ENCODE measurements at places on chromosomes 13 and 19.

DNA sequence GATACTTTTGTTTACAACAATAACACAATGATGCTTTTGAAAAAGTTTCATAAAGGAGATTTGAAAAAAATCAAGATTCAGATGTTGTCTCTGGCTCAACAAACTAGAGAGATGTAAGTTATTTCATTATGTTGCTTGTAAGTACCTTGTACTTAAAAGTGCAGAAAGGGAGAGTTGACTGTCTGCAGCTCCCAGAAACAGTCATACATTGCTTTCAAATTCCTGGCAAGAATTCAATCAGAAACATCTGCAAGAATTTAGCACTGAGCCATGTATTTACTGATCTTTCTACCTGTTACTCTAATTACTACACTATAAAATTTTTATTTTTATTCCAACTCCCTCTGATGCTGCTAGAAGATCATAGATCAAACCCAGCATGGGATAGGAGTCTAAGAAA, 1261.3 kb upstream of the SPRY2 start:
- DNase-seq = no peak

DNA sequence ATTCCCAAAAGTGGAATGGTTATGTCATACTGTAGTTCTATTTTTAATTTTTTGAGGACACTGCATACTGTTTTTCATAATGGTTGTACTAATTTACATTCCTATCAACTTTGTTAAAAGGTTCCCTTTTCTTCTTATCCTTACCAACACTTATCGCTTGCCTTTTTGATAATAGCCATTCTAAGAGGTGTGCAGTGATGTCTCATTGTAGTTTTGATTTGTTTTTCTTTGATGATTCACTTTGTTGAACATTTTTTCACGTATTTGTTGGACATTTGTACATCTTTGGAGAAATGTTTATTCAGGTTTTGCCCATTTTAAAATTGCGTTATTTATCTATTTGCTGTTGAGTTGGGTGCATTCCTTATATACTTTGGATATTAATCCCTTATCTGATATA, 188.8 kb upstream of the SPRY2 start:
- no peak for DNase-seq

DNA sequence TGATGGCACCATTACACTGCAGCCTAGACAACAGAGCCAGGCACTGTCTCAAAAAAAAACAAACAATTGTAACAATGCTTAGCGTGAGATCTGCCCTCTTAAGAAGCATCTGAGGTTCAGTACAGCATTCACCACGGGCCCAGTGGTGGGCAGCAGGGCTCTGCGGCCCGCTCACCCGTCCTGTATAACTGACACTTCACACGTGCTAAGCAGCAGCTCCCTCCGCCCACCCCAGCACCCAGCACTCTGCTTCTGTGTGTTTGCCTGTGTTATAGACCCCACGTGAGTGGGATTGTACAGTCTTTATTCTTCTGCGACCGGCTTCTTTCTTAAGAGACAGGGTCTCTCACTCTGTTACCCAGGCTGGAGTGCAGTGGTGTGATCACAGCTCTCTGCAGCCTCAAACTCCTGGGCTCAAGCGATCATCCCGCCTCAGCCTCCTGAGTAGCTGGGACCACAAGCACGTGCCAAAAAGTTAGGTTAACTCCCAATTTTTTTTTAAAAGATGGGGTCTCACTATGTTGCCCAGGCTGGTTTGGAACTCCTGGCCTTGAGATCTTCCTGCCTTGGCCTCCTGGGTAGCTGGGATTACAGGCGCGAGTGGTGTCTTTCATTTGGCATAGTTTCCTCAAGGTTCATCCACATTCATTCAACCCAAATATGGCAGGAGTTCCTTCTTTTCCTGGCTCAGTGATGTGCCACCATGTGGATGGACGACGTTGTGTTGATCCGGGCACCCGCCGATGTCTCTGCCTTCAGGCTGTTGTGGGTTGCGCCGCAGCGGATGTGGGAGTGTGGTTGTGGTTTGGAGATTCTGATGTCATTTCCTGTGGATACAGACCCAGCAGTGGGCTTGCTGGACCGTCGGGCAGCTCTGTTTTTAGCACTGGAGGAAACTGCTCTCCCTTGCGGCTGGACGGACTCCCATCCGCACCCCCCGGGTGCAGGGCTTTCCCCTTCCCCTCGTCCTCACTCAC, 170.0 kb downstream of the KDM4B start:
- peak; percentile 63 for DNase-seq

- no peak for DNase-seq
Observed at GRCh38 chr13:44519642-44520041, 56.5 kb downstream of the TSC22D1 start.

GRCh38 chr13:112894673-112895481, 74.1 kb upstream of the MCF2L start:
- DNase-seq = no peak

- DNase-seq = no peak
Observed at GRCh38 chr19:38285567-38285966, 18.5 kb upstream of the C19orf33 start.

DNA sequence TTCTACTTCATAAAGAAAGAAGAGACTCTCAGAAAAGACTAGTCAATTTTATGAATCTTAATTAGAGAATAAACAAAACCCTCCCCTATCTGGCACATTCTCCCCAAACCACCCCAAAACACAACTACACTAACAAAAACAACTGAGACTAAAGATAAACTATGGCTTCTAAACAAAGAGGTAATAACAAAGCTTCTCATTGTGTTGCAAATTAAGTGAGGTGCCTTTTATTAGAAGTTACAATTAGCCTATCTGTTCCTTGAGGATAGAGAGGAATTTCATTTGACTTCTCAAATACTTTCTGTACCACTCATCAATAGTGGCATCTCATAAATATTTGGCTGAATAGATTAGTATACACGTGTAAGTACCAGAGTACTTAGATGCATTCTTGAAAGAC, 1196.2 kb downstream of the PCDH9 start:
- no peak for DNase-seq

DNA sequence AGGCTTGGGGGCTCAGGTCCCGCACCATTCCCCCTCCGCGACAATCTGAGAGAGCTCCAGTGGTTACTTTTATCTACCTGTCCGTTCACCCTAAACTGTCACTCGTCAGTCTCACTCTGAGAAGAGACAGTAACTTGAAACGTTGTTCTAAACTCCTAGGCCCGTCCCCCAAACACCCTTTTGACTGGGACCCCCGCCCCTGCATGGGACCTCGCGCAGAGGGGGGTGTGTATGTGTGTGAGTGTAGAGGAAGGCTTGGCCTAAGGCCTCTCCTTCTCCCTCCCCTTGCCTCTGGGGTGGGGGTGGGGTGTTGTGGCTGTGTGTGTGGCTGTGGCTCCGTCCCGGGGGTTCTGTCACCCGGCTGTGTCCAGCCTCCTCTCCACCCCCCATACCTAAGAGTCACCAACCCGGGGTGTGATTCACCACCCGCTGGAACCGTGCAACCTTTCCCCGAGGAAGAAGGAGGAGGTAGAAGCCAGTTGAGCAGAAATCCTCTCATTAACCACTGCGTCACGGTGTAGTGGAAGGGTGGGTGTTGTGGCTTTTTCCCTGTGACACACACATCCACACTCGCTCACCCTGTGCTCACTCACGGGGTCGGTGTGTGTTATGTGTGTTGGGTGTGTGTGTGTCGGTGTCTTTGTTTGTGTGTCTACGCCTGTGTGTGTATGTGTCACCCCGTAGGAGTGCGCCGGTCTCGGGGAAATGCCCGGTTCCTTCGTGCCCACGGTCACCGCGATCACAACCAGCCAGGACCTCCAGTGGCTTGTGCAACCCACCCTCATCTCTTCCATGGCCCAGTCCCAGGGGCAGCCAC, 2.4 kb downstream of the FOSB start:
- no peak for DNase-seq

DNA sequence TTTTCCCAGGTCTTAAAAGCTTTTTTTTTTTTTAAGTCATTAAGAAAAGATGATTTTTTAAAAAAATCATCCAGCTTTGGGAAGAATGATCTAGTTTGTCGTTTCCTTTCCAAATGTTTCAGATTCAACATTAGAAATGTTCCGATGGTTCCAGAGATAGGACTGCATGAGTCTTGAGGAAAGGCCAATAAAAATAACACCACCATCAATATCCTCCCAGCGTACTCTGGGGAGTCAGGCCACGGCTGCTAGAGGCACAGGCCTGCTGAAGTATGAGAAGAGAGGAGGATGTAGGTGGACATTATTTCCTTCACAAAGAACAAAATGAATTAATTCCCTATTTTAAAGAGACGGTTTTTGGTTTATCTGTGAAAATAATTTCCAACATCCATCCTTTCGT, 60.0 kb upstream of the SHISA2 start:
- no peak for DNase-seq

DNA sequence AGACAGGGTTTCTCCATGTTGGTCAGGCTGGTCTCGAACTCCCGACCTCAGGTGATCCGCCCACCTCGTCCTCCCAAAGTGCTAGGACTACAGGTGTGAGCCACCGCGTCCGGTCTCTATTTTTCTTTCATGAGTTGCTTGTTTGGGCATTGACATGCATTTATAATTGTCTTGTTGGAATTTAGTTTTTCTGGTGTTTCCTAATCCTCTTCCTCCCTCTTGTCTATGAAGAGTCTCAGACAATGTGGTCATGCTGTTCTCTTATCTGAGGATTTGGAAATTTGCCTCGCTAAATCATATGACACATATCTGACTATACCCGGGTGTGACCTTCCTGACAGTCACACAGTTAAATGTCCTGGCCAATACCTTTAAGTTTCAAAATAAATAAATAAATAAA, 7.4 kb upstream of the CEACAM18 start:
- DNase-seq = no peak

- DNase-seq = no peak
Observed at GRCh38 chr13:52615812-52616211, 26.4 kb upstream of the HNRNPA1L2 start.

DNA sequence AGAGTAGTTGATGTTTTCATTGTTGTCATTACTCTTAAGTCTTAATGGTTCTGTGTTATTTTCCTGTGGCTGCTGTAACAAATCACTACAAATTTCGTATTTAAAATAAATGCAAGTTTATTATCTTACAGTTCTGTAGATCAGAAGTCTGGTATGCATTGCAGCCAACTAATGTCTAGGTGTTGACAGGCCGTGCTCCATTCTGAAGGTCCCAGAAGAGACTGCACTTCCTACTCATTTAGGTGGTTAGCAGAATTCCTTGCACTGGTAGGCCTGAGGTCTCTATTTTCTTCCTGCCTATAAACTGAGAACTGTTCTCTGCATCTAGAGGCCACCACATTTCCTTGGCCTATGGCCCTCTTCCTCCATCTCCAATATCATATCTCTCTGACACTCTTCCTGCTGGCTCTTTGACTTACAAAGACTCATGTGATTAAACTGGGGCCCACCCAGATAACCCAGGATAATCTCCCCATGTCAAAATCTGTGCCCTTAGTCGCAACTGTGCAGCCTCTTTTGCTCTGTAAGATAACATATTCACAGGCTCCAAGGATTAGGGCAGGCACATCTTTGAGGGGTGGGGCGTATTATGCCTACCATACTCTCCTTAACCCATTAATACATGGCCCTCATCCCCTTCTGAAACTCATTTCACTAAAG, 468.4 kb downstream of the FOXO1 start:
- no peak for DNase-seq

DNA sequence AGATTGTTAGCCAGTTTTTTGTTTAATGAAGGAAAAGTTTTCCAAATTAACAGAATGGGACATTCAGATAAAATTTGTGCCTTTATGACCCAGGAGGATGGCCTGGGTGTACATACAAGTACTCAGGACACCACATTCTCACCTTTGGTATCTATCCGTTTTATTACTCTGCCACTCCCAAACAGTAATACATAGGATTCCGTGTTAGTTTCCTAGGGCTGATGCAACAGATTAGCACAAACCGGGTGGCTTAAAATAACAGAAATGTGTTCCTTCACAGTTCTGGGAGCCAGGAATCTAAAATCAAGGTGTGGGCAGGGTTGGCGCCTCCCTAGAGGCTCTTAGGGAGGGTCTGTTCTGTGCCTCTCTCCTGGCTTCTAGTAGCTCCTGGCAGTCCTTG, 129.9 kb downstream of the GGACT start:
- no peak for DNase-seq

- no peak for DNase-seq
Observed at GRCh38 chr13:96481482-96481881, 391.6 kb downstream of the HS6ST3 start.

DNA sequence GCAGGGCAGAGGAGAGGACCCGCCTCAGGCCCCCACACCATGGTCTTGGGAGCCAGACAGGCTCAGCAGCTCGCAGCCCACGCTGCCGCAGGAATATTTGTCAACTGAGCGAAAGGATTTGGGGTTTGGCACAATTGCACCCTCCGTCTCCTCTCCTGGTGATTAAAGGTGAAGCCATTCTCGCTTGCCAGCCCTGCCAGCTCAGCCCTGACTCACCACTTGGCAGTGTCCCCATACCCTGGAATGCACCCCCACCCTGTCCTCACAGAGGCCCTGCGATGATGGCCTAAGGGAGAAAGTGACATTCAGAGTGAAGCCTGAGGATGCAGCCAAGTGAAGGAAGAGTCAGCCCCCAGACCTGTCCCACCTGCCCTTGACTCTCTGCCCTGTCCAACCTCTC, 18.8 kb downstream of the CYTH2 start:
- peak; percentile 89 for DNase-seq

DNA sequence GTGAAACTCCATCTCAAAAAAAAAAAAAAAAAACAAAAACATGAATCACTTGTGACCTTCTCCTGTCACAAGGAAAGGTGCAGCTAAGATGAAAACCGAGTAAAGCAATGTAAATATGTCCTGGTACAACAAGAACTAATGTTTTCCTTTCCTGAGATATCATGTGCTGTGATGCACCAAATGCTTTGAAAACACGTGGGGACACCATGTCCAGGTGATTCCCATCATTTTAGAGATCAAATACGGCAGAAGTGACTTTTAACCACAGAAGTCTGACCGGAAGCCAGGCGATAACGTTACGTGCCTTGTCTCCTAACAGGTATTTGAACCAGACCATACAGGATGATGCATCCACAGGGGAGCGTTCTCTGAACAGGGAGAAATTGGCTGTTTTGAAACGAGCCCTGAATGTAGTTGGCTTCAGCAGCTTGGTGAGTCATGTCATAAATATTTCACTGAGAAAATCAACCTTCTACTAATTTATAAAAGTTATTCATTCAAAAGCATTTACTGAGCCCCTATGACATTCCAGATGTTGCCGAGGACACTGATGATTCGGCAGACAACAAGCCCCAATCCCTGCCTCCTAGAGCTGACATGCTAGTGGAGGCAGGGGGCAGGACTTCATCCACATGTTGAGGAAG, 328.1 kb downstream of the MYO16 start:
- DNase-seq = peak; percentile 40

DNA sequence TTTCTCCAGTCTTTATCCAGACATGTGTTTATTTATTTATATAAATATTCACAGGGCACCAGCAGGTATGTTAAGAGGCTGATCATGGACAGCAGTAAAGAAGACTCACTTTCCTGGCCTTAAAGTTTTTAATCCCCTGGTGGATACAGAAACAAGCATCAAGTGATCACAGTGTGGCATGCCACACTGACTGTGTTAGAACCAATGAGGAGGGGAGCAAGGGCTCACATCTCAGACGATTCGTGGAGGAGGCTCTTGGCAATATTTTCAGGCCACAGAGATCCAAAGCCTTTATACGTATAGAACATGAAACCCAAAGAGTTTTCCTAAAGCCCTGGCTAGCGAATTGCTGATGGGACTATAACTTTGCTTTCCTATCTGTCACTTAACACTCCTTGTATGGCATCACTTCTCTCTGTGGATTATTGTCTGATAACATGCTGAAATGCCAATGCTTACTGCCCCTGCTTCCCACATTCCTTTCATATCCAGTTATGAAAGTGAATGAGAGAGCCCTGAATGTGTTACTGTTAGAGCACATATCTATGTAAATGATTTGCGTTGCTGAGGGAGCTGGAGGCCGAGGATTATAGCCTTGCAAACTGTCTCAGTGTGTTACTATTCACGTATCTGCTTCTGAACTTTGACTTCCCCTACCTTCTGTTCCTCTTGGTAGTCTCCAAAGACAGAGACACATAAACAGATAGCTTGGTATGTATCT, 37.6 kb downstream of the POLR1D start:
- DNase-seq = no peak
